ENCODE measurements at places on chromosomes 7 and 10.

DNA sequence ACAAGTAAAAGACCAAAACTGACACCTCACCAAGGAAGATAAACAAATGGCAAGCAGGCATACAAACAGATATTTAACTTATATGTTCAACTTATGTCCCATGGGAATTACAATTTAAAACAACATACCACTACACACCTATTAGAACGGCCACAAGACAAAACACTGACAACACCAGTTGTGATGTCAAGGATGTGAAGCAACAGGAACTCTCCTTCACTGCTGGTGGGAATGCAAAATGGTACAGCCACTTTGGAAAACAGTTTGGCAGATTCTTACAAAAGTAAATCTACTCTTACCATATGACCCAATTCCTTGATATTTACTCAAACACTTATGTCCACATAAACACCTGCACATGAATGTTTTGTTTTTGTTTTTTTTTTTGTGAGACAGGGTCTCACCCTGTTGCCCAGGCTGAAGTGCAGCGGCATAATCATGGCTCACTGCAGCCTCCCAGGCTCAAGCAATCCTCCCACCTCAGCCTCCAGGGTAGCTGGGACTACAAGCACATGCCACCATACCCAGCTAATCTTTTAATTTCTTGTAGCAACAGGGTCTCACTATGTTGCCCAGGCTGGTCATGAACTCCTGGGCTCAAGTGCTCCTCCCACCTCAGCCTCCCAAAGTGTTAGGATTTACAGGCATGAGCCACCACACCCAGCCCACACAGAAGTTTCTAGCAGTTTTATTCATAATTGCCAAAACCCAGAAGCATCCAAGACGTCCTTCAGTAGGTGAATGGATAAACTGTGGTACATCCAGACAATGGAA, 27.3 kb downstream of the HERC4 start:
- no peak for DNase-seq

GRCh38 chr10:45063591-45064231, 63.0 kb downstream of the ZNF22 start:
- DNase-seq = no peak

- no peak for DNase-seq
Observed at GRCh38 chr7:151805191-151805590, 71.7 kb downstream of the PRKAG2 start.

GRCh38 chr10:29407280-29407858, 118.5 kb downstream of the LYZL1 start:
- no peak for DNase-seq

DNA sequence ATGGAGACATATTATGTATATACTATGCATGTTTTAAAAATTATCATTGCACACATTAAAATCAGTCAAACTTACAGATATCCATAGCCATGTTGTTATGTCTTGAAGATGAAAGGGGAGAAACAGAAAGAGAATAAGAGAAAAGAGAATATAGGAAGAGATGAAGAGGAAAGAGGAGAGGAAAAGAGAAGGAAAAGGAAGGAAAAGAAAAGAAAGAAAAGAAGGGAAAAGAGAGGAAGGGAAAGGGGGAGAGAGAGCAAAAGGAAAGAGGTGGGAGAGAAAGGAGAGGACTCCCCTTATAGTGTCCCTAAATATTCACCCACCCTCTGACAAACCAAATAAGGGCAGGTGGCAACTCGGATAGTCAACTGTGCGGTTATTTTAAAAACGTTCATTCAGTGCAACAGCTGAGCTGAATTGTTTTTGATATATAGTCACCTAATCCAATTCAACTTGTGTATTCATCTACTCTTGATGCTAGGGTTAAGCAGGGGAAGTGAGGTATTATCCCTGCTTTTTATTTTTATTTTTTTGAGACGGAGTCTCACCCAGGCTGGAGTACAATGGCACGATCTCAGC, 14.6 kb downstream of the SVIL start:
- no peak for DNase-seq

Measured in stimulated activated CD8-positive, alpha-beta memory T cell treated with anti-CD3 and anti-CD28 coated beads, Interleukin-4, amount 100 ng/mL, for 1 hour (primary cell).